ENCODE measurements at places on chromosomes 11 and 22.

DNA sequence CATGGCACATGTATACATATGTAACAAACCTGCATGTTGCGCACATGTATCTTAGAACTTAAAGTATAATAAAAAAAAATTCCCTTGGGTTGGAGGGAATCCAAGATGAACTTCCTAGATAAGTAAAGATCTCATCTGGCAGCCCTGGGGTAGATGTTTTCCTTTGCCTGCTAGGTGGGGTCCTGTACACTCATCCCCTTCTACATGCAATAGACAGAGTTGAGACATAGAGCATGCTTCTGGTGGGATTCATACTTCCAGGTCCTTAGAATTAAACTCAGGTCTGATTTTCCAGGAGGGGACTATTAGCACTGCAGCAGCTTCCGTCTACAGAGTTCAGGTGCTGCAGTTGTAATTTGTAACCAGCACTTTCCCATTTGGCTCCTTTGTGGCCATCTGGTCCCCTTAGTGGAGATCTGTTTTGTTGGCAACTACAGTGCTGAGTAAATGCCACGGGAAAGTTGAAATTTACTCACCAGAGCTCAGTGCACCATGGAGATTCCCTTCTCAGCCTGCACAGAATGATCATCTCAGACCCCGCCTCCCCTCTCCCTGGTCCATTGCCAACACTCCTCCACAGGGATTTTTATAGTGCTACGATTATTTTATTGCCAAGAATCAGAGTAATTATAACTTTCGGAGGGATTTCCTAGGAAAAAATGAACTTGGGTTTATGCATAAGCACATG is 220.1 kb upstream of the E2F8 start:
- no peak for DNase-seq

- no peak for DNase-seq
Observed at GRCh38 chr11:112421879-112422278, 161.2 kb upstream of the PLET1 start.

GRCh38 chr22:31286360-31287255 is 5.7 kb downstream of the PIK3IP1 start:
- no peak for DNase-seq

DNA sequence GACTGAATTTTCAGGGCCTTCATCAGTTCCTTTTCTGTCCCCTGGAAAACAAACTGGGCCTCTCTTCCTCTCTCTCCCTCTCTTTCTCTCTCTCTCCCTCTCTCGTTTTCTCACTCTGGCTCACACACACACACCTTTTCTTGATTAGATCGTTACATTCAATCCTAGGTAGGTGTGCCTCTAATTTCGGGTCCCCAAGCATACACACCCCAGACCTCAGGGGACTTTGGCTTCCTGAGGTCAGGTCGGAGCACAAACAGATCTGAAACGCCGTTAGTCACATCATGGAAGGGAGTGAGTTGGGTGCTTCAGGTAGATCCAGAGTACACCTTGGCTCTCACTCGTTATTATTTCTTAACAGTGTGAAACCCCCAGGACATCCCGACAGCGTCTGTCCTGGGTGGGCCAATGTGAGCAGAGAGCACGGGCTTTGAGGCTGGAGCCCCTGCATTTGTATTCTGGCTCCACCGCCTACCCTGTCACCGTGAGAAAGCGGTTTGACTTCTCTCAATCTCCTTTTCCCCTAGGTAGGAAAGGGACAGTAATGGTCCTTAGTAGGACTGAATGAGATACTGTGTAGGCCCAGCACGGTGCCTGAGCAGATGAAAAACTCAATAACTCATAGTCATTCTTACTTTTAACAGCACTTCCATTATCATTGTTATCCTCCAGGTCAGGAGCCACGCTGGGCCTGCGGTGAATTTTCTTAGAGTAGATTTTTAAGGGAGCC is 37.3 kb upstream of the POU2AF1 start:
- DNase-seq: no peak

- no peak for DNase-seq
Observed at GRCh38 chr11:3686751-3687150, 15.6 kb upstream of the CHRNA10 start.

- no peak for DNase-seq
Observed at GRCh38 chr11:95739108-95739938, 50.3 kb downstream of the FAM76B start.

DNA sequence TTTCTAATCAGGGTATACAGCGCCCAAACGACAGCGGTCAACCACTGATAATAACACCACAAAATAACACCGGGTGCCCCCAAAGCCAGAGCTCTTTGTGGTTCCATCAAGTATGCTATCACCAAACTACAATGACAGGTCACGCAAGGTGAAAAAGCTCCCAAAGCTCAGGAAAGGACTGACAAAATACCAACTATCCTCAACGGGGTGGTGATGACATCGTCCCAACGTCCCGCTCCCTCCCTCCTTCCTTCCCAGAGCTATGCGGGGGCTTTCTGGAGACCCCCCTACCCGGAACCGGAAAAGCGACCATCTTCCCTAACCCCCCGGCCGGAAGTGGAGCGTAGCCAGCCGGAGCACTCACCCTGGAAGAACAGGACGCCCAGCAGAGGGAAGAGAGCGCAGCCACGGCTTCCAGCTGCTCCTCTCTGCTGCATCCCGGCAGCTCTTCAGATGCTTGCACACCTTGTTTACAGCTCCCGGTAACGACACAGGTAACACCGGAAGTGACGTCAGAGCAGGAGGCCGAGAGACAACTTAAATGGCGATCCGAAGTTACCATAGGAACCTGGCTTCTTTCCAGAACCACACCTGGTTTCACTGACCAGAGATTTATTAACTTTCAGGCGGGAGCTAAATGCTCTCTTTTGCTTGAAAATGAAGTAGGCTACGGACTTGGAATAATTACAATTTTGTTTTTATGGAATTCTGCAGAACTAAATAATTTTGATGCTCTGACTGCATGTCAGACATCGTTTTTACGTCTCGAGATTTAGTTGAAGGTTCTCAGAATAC is at the start of gene MPZL3:
TSS of gene MPZL3 (minus strand) at position 508 of the 795 bp plus-strand sequence. CDS start at position 437, 71 bp downstream.
- peak; percentile 76 for DNase-seq

- DNase-seq: no peak
Observed at GRCh38 chr22:40123387-40123786, 54.3 kb upstream of the TNRC6B start.

GRCh38 chr22:42217019-42217751 is 53.3 kb downstream of the TCF20 start:
- no peak for DNase-seq

GRCh38 chr22:37354261-37354660 is 72.0 kb downstream of the CYTH4 start:
- DNase-seq: no peak

GRCh38 chr22:28435982-28436381 is 243.7 kb downstream of the TTC28 start:
- DNase-seq: no peak

DNA sequence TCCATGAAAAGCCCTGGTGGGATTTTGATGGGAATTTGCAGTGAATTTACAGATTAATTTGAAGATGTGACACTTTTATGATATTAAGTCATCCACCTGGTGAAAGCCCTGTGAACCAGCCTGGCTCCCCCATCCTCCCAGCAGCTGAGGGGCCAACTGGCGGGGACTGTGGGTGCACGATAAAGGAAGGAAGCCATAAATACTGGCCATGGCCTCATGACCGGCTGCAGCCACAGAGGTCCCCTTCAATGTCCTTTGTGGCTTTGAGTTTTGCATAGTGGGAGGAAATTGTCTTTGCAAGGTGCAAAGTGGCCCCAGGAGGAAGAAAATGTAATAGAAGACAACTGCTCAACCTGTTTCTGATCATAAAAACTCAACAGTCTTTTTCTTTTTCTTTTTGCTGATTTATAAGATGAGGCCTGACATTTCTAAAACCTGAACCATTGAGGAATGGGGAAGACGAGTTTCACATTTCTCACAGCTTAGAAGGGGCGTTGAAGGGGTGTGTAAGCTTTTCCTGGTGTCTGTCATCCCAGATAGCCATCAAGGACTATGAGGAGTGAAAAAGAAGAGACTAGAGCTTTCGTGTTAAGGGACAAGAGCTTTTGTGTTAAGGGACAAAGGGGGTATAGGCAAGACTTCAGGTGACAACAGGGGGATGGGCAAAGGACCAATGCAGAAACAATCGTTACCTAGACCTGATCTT is 6.3 kb upstream of the NDUFV1 start:
- no peak for DNase-seq

DNA sequence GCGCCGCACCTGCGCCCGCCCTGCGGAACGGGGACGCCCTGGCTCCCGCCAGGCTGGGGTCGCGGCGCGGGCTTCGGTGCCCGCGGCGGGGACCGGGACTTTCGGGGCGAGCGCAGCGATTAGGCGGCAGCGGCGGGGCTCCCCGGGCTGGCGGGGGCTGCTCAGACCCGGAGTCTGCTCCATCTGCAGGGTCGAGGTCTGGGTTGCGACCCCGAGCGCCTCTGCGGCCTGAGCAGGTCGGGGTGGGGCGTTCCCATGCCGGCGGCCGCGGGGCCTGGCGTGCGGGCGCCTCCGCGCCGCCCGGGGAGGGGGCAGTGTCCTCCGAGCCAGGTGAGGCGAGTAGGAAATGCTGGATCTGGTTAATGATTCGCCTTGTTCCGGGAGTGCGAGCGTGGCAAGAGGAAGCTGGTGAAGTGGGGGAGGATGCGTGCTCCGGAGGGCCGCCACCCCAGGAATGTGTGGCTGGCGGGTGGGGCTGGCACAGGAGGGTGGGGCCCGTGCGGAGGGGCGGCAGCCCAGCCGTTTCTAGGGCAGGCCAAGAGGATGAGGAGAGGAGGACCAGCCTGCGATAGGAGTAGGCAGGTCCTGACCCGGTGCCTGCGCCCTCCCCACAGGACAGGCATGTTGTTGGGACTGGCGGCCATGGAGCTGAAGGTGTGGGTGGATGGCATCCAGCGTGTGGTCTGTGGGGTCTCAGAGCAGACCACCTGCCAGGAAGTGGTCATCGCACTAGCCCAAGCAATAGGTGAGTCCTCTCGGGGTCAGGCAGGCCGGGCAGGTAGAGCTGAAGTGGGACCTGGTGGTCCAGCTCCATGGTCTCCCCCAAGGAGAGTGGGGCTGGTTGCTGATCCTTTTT is 606 bp downstream of the RASSF7 start:
- DNase-seq: no peak

DNA sequence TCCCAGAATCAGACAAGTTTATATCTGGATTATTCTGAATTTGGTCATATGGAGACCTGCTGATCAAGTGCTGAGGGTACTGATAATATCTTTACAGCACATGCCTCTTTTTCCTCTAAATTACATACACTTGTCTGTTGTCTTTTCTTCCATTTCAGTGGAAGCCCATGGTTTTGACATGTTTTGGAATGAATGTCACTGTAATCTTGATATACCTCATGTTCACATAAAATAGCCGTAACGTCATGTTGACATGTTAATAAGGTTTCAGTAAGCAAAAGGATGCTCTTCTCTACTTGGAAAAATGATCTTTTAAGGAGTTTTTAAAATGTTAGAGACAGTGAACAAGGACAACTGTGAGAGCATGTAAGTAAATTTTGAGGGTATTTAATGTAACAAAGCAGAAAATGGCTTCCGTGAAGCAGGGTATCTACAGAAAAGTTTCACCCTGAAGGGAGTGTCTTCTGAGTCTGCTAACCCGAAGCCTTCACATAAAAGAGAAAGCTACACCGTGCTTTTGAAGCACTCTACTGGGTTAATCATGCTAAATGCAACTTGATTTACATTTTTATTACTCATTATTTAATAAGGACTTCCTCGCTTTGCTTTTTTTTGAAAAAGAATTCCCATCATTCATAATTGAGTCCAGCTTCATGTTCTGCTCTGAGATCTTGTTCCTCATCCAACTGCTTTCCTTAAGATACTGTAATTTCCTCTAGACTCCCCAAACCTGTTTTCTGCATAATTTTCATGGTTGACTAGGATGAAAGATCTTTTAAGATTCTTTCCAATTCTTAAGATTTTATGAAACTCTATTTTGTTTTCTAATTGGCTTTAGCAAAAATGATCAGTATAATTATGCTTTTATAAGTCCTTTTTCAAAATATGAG is 56.2 kb downstream of the YAP1 start:
- DNase-seq: no peak

DNA sequence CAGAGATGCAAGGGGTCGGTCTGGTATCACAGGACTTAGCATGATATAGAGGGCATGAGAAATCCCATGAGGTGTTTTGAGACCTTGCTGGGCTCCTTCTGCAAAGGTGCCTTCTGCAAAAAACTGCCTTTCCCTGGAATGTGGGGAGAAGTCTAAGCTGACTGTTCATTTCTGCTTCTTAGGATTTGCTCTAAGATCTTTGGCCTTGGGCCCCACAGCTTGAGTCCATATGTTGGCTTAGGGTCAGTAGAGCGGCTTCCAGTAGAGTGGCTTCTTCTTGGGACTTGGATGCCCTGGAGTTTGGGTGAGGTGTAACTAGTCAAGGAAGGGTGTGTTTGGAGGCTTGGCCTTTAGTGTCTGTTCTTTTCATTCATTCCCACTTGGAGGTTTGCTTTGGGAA is 37.0 kb downstream of the AMPD3 start:
- no peak for DNase-seq

GRCh38 chr11:93330446-93330984 is at the start of gene DEUP1:
Gene DEUP1, plus strand, starts transcription at chr11:93330742. Its CDS starts 1,518 bp downstream, at chr11:93332260.
- peak; percentile 50 for DNase-seq

- no peak for DNase-seq
Observed at GRCh38 chr11:125625225-125625629, 264 bp downstream of the CHEK1 start.

- peak; percentile 69 for DNase-seq
Observed at GRCh38 chr22:20015971-20016733, 471 bp downstream of the ARVCF start.

DNA sequence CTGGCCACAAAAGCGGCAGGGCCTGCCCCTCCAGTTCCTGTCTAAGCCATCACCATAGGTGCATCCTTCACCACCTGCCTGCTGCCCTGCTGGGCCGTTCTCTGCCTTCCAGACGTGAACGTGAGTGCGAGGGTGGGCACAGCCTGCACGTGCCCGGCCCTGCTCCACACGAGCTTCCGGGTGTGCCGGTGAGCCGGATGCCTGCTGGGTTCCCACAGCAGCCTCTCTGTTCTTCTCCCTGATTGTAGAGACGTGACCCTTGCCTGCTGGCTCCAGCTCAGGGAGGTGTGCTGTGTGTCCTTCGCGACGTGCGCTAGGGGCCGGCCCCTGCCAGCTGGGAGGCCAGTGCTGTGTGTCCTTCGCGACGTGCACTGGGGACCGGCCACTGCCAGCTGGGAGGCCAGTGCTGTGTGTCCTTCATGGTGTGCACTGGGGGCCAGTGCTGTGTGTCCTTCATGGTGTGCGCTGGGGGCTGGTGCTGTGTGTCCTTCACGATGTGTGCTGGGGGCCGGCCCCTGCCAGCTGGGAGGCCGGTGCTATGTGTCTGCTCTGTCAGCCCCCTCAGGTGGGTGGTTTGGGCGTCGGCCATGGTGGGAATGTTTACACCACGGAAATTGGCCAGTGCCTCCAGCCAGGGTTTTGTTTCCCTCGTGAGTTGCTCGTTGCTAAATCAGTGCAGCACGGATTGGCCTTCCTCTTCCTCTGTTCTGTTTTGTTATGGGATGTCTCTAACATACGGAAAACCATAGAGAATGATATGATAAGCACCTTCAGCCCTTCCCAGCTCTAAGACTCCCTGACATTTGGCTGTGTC is 35.4 kb upstream of the BRSK2 start:
- DNase-seq: no peak

GRCh38 chr11:64056213-64056785 is 20.6 kb downstream of the FLRT1 start:
- DNase-seq: no peak

DNA sequence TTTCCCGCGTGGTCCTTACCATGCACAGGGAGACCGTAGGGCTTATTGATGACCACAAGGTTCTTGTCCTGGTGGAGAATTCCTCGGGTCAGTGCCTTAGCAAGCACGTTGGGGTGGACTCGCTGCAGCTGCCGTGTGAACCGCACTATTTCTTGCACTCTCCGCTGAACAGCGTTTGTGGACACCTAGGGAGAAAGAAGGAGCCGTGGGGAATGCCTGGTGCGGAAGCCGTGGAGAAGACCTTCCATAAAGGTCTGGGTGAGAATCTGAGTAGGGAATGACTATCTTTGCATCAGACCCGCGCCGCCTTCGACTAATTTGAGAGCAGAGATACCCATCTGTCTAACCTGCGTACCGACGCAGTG is 597 bp downstream of the RPUSD4 start:
- no peak for DNase-seq
